ENCODE measurements at places on chromosomes 6 and 20. TPM values are rescaled to one million over a fixed set of nuclear protein-coding genes. Genes with fewer than 3 reads are reported as not detected.

Gene MYH7B
- 0.13 TPM for total RNA-seq

Gene C6orf15
- total RNA-seq = not detected

Gene C6orf118
- total RNA-seq = not detected

Gene ZBTB22
- total RNA-seq = 11.1 TPM

Gene CDH22
- total RNA-seq = not detected

Gene HEBP2
- total RNA-seq = 40.8 TPM

Gene MPIG6B
- total RNA-seq = 0.91 TPM

Gene TCP11
- total RNA-seq = not detected

Gene FLRT3
- not detected for total RNA-seq

Gene BCKDHB
- 21.9 TPM for total RNA-seq

Gene RIPPLY2
- not detected for total RNA-seq

Gene FOXP4
- 6.7 TPM for total RNA-seq

Gene HLA-DPA1
- 40.0 TPM for total RNA-seq

Gene PLCB1
- 0.63 TPM for total RNA-seq

Gene SYCP2L
- total RNA-seq = not detected

Gene NFS1
- 34.7 TPM for total RNA-seq

Gene CDSN
- not detected for total RNA-seq

Gene IL17A
- not detected for total RNA-seq

Gene ENPP5
- total RNA-seq = not detected

Gene OR2H2
- total RNA-seq = not detected

Gene COL12A1
- 0.05 TPM for total RNA-seq

Gene MAS1
- total RNA-seq = not detected

Gene SMPDL3A
- not detected for total RNA-seq

Gene HSD17B8
- 13.9 TPM for total RNA-seq

Gene NPBWR2
- total RNA-seq = not detected

Gene ABHD16B
- total RNA-seq = not detected

Gene XKR7
- total RNA-seq = 0.03 TPM

Gene HLA-DQA1
- 3.4 TPM for total RNA-seq

Gene TFAP2C
- not detected for total RNA-seq

Gene BCAS1
- not detected for total RNA-seq

Gene UFL1
- 15.8 TPM for total RNA-seq

Gene NOP56
- 450 TPM for total RNA-seq

Gene KIF25
- not detected for total RNA-seq

Gene ANKRD66
- total RNA-seq = not detected

Gene EEF1A2
- total RNA-seq = not detected

Gene PAK5
- total RNA-seq = not detected

Gene SALL4
- not detected for total RNA-seq

Gene CST7
- total RNA-seq = 47.5 TPM

Gene NRSN1
- not detected for total RNA-seq

Gene SYS1
- total RNA-seq = 28.0 TPM

Gene RNF182
- not detected for total RNA-seq

Gene UNC5CL
- 1.1 TPM for total RNA-seq

Gene SRMS
- not detected for total RNA-seq

Gene DEFB124
- total RNA-seq = not detected

Gene CBFA2T2
- total RNA-seq = 14.4 TPM

Gene MOG
- total RNA-seq = not detected

Gene WFDC10B
- total RNA-seq = not detected

Gene SLC22A7
- total RNA-seq = not detected

Gene TSHZ2
- total RNA-seq = 0.13 TPM
